ENCODE measurements at places on chromosomes 4 and X.

DNA sequence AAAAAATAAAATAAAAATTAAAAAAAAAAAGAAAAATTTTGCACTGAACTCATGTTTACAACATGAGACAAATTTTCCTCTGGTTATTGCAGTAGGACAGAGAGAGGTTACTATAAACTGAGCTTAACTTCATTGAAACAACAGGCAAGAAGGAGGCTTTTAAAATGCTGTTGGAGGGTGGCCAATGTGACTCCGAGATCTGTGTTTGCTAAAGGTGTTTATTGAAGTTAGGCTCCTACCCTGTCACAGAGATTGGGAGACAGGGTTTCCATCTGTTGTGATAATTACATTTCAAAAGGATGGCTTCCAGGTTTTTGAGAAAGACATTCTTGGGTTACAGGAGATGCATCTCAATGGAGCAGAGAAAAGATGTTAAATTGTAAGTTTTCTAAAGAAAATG is 370.5 kb upstream of the HS3ST1 start:
- no peak for DNase-seq

- no peak for DNase-seq
These were observed 211.5 kb upstream of the SMIM31 start for GRCh38 chr4:164542431-164542830.

GRCh38 chrX:151793886-151794285 is 59.3 kb downstream of the CNGA2 start:
- no peak for DNase-seq

- no peak for DNase-seq
These were observed 63.1 kb upstream of the SPP1 start for GRCh38 chr4:87912164-87913004.

DNA sequence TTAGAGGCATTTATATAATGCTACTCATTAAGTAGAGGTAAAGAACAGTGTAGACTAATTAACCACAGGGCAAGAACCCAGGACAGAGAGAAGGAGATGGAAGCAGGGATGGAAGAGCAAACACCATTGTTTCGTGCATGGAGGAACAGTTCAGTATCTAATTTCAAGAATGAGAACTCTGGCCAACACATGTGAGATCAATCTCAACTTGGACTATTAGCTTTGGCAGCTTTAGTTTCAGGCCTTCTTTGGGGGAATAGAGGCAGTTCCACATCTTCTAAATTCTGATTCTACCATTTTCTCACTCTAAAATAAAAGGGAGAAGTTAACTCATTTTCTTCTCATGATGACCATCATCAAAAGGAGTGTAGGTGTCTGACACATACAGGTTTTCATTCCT is 207.0 kb downstream of the LDB2 start:
- no peak for DNase-seq

GRCh38 chrX:37692918-37693317 is 7.3 kb downstream of the XK start:
- no peak for DNase-seq

GRCh38 chrX:12981880-12982279 is 7.0 kb downstream of the TMSB4X start:
- no peak for DNase-seq
